ENCODE measurements at places on chromosomes 3 and 15.
A peak's percentile ranks its signal among the peaks of the same experiment; 100 is the strongest.

GRCh38 chr15:60374628-60375081, 23.1 kb downstream of the ANXA2 start:
- DNase-seq = peak; percentile 90

- DNase-seq = no peak
These were observed 46.6 kb downstream of the XXYLT1 start for GRCh38 chr3:195224156-195224979.

DNA sequence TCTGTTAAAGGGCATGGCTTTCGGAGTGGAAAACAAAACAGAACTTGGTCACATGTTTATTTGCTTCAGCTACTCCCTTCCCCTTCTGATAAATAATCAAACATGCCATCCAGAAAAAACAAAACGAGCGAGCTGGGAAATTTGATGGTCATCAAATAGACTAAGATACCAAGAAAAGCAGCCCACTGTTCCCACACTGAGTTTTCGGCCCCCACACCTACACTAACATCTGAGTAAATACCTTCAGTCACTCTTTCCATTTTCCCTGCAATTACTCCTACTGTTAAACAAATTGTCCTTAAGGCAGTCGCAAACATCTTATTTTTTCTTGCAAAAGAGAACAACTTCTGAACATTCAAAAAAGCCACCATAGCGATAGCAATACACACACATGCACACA, 454.6 kb downstream of the FOXP1 start:
- no peak for DNase-seq

GRCh38 chr3:34856081-34856947, 783.0 kb upstream of the ARPP21 start:
- peak; percentile 7 for DNase-seq

- no peak for DNase-seq
These were observed 6.9 kb downstream of the GALNT15 start for GRCh38 chr3:16181361-16181760.

DNA sequence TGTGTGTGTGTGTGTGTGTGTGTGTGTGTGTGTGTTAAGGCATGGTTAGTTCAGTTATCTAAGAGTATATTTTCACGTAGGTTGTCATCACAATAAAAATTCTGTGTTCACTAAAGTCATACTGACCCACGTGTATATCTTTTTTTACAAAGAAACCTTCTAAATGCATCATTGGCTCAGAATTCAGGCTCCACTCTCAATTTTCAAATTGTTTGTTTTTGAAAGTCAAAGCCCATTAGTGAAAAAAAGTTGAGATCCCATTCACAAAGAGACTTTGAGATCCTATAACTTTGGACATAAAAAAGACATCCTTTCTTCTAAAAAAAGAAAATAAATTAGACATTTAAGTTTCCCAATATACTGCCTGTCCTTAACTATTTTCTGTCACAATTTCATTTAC, 59.3 kb downstream of the GBE1 start:
- DNase-seq = no peak
